Gastroesophageal sphincter (tissue), 4 donors: ENCODE measurements at places on chromosomes 3 and 15. TPM values are rescaled to one million over a fixed set of nuclear protein-coding genes. Genes with fewer than 3 reads are reported as not detected.

The AGBL1 gene
- total RNA-seq: 0.13 TPM

- no peak for ATAC-seq
Observed at GRCh38 chr3:69490235-69490634, 104.3 kb upstream of the FRMD4B start.

GRCh38 chr15:62934236-62934971 lies 108.1 kb upstream of the TPM1 start:
- ATAC-seq: no peak

The ITIH3 gene
- 0.27 TPM for total RNA-seq

DNA sequence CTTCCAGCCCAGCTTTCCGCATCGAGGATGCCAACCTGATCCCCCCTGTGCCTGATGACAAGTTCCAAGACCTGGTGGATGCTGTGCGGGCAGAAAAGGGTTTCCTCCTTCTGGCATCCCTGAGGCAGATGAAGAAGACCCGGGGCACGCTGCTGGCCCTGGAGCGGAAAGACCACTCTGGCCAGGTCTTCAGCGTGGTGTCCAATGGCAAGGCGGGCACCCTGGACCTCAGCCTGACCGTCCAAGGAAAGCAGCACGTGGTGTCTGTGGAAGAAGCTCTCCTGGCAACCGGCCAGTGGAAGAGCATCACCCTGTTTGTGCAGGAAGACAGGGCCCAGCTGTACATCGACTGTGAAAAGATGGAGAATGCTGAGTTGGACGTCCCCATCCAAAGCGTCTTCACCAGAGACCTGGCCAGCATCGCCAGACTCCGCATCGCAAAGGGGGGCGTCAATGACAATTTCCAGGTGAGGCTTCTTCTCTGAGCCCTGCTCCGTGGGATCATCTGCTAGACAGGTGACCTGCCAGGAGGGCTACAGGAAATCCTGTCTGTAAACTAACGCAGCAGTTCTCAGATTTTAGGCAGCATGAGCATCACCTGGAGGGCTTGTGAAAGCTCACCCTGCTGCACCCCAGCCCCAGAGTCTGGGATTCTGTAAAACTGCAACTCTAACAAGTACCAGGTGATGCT lies 1.6 kb downstream of the THBS1 start:
- ATAC-seq: no peak

DNA sequence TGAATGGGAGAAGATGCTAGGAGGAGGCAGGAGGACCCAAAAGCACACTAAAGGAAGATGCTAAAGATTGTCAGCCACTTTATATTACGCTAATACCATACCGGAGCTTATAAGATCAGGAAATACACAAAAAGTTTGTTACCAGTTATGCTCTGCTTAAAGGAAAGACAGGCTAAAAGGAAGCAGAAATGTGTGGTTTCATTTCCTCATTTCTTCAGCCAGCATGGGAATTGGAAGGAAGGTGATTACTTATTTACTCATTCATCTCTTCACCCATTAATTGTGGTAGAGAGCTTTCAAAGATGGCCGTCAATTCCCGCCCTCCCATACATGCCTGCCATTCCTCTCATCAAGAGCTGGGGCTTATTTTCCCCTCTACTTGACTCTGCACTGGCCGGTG lies 26.7 kb upstream of the TMEM158 start:
- no peak for ATAC-seq

GRCh38 chr3:71672807-71673206 lies 52.4 kb downstream of the EIF4E3 start:
- no peak for ATAC-seq

The MCF2L2 gene
- 4.0 TPM for total RNA-seq

DNA sequence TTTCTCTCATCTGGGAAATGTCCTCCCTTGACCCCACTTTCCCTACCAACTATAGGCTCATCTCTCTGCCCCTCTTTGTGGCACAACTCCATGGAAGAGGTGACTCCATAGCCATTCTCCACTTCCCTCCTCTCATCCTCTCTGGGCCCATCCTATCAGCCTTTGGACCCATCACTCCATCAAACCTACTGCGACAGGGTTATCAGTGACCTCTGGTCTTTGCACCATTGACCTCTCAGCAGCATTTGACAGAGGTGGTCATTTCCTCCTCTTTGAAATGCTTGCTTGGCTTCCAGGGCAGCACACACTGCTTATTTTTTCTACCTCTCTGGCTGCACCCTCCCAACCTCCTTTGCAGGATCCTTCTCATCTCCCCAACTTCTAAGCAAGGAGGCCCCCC lies 113.1 kb upstream of the SLC25A36 start:
- no peak for ATAC-seq

The CYP1A1 gene
- 0.47 TPM for total RNA-seq

DNA sequence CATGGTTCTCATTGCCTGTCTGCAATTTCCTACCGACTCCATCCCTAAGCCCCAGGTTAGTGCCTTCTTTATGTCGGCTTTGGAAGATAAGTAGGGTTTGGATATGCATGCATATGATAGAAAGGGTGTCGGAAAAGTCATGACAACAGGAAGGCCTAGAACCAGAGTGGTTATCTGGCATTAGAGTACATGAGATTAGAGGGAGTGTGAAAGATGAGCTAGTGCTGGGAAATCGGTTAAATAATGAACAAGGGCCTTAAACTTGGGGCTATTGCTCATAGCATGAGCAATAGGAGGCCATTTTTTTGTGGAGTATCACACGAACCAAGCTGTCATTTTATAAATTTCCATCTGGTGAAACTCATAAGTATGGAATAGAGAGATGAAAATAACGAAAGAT lies 54.0 kb upstream of the LPP start:
- no peak for ATAC-seq

DNA sequence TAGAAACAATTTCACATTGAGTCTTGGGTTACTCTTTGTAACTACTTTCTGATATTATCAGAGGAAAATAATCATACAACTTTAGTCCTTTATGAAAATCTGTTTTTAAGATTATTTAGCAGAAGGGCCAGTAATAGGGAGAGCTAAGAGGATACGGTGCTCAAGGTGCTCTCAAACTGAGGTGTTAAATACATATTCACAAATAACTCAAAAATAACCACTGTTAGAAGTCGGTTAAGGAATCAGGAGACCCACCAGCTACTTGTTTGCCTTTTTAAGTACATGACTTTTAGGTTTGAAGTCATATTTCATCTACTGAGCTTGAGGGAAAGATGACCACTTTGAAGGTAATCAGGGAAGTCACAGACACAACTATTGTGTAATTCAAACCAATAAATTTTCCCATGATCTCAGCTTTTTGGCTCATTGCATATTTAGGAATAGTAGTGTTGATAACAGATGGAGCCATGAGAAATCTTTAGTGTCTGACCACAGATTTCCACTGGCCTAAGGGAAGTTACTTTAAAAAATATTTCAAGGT lies 1.4 kb upstream of the RSRC1 start:
- ATAC-seq: no peak

The CEP97 gene
- total RNA-seq: 8.2 TPM

The NR1I2 gene
- total RNA-seq: not detected
